ENCODE measurements at places on chromosomes 4 and X. TPM values are rescaled to one million over a fixed set of nuclear protein-coding genes. Genes with fewer than 3 reads are reported as not detected.

GRCh38 chr4:72473434-72473900 lies 95.6 kb downstream of the ADAMTS3 start:
- DNase-seq = peak; percentile 10

The CCDC149 gene
- total RNA-seq = 3.1 TPM

- DNase-seq = no peak
These were observed 621.7 kb upstream of the HS3ST1 start for GRCh38 chr4:12050357-12050756.

GRCh38 chr4:173696011-173696410 lies 166.0 kb upstream of the HAND2 start:
- DNase-seq = no peak

- no peak for DNase-seq
These were observed 47.2 kb downstream of the RAB33B start for GRCh38 chr4:139501117-139501516.

The CENPU gene
- total RNA-seq = 97.2 TPM

DNA sequence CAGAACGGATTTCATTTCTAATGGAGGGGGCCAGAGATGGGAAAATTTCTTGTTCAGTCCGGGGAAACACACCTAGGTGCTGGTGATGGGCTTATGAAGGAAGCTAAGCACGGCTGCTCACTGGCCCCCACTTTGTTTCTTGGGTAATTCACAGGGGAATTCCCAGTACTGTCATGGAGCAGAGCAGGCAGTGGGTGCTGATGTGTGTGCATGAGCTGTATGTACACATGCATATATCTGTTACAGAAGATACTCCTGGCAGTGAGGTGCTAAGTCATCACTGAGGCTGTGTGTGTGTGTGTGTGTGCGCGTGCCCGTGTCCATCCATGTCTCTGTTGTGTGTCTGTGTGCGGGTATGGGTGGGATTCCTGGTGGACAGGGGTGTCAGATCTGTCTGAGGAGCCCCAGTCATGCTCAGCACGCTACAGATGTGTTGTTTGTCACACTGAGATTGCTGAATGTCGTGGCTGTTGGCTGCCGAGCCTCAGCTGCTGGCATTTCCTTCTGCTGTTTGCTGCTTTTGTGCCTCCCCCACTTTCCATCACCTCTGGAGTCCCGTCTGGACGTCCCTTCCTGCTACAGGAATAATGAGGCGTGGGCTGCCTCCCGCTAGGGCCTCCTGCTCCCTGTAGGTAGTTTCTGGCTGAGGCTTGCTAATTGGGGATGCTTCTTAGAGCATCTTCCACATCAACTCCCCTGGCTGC lies 53.3 kb downstream of the JADE1 start:
- no peak for DNase-seq

The NDP gene
- not detected for total RNA-seq

- DNase-seq = peak; percentile 64
These were observed 171.3 kb downstream of the BTC start for GRCh38 chr4:74623041-74623440.

DNA sequence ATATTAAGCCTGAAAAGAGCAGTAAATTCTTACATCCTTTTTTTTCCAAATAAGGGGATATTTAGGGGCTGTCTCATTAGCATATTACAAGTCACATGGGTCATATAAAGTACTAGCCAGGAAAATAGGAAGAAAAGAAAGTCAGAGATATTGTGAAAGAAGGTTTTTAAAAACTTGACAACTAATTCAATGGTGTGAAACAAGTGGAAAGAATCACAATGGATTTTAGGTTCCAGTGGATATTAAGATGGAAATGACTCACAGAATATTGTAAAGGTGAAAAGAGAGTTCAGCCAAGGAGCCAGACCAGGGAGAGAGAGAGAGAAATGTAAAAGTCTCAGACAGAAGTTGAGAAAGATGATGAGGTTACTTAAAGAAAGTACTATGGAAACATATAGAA lies 297.2 kb downstream of the IQCM start:
- no peak for DNase-seq

The ARL9 gene
- 0.24 TPM for total RNA-seq

The DMD gene
- 5.4 TPM for total RNA-seq

DNA sequence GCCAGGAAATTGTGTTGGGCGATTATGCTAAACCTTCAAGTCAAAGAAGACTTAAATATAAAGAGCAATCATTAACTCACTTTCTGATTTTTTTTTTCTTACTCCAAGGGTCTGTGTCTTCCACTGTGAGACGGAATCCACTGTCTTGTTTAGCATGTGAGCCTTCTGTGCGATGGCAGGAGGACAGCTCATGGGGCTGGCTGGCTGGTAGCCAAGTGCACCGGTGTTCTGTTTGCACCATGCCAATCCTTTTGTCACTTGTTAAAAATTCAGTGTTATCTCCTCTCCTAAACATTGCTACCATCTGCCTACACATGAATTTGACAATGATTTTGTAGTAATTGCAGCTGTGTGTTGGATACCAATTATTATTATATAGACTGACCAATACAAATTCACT lies 1056.3 kb upstream of the IGFBP7 start:
- DNase-seq = no peak

GRCh38 chr4:108119199-108119800 lies 49.4 kb downstream of the LEF1 start:
- no peak for DNase-seq

The PABPC1L2A gene
- total RNA-seq = not detected

DNA sequence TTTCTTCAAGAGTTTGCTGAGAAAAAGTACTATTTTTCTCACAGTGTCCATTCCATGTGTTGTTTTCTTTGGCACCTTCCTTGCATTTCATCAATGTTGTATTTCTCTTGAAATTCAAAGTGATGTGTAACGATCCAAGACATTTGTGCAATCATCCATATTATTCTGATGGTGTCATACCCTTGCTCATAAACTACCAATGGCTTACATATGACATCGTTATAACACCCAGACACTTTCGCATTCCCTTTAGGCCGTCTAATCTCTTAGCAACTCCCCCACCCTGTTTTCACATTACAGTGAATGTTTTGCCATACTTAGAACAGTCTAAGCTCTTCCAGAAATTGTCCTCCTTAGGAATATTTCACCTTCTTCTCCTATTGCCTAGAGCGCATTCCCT lies 1779.0 kb downstream of the PCDH7 start:
- DNase-seq = no peak

The BMPR1B gene
- 3.7 TPM for total RNA-seq

The GAGE12H gene
- total RNA-seq = not detected

GRCh38 chr4:144659447-144659846 lies 13.5 kb downstream of the HHIP start:
- DNase-seq = no peak

GRCh38 chr4:16337936-16338335 lies 111.7 kb upstream of the TAPT1 start:
- DNase-seq = no peak

DNA sequence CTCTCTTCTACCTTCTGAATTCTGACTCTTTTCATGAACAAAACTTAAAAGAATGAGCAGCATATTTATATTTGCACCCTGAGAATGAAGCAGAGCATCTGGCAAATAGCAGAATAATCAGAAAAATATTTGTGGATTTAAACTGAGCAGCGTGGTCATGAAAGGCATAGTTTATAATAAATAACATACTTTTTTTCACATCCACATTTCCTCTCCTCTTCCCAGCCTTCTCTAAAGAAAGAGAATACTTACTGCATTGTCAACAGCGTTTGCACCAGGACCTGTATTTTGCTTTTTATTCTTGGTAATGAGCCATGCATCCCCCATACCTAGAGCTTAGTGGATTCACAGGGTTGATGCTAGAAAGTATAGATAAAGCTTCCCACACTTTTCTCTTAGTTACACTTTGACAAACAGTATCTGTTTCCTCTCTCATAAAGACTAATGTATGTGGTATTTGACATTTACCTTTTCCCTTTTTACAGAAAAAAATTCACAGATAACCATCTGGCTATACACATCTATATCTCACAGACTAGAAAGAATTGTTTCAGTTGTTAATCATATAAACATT lies 131.5 kb downstream of the PRSS12 start:
- no peak for DNase-seq

- no peak for DNase-seq
These were observed 754.3 kb upstream of the TENM3 start for GRCh38 chr4:181488926-181489325.

The TLR1 gene
- total RNA-seq = 0.15 TPM

GRCh38 chr4:17398035-17398434 lies 113.9 kb downstream of the QDPR start:
- DNase-seq = no peak

The TLR7 gene
- 0.11 TPM for total RNA-seq
